ENCODE measurements at places on chromosomes 11 and 22.
A peak's percentile ranks its signal among the peaks of the same experiment; 100 is the strongest.

DNA sequence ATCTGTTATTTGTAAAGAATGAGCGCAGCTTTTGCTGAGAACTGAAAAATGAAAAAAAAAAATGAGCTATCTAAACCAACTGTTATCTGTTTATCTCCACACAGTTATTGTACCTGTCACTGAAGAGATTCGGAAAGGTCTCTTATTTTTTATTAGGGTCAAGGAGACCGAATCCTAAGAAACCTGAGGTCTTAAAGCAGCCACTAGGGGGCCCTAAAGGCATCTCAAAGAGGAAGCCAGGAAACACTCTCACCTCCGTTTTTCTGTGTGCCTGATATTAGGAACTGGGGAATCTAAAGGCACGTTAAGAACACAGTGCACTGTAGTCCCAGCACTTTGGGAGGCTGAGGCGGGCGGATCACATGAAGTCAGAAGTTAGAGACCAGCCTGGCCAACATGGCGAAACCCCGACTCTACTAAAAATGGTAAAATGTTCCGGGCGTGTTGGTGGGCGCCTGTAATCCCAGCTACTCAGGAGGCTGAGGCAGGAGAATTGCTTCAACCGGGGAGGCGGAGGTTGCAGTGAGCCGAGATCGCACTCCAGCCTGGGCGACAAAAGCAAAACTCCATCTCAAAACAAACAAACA lies 3.5 kb upstream of the LARGE1 start:
- DNase-seq = peak; percentile 50

GRCh38 chr22:37273126-37273845 lies 9.0 kb upstream of the CYTH4 start:
- no peak for DNase-seq

DNA sequence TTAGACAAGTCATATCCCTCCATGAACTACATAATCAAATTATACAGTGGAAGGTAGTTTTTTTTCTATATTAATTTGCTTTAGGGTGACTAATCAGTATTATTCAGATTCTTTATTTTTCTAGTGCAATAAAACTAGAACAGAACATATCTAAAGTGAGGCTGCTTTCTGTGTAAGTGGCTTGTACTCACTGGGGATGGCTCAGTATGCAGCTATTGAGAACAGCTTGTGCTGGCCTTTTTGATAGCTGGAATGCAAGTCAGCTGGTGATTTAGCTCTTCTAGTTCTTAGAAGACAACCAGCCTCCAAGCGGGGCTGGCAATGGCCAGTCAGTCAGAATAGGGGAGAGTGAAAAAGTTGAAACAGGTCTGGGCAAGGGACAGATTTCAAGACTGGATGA lies 119.4 kb downstream of the BLID start:
- no peak for DNase-seq

- no peak for DNase-seq
Observed at GRCh38 chr11:118918686-118919280, 6.9 kb downstream of the BCL9L start.

GRCh38 chr22:29116397-29117123 lies 43.7 kb downstream of the KREMEN1 start:
- DNase-seq = no peak

DNA sequence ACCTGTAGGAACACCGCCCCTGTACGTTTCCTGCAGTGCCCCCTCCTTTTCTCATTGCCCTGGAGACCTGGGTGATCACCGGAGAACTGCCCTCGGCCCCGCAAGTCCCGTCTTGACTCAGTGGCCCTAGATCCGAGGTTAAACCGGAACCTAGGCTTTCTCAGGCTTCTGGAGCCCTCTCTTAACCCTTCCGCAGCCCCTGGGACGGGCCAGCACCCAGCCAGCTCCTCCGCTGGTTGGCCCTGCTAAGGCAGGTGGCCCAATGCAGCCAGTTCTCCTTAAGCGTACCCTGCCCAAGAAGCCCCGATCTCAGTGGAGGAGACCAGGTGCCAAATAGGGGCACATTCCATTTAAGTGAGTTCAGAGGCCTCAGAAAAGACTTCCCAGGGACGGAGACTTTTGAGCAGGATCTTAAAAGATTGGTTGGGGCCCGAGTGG lies 776 bp downstream of the NLRX1 start:
- DNase-seq = peak; percentile 6

DNA sequence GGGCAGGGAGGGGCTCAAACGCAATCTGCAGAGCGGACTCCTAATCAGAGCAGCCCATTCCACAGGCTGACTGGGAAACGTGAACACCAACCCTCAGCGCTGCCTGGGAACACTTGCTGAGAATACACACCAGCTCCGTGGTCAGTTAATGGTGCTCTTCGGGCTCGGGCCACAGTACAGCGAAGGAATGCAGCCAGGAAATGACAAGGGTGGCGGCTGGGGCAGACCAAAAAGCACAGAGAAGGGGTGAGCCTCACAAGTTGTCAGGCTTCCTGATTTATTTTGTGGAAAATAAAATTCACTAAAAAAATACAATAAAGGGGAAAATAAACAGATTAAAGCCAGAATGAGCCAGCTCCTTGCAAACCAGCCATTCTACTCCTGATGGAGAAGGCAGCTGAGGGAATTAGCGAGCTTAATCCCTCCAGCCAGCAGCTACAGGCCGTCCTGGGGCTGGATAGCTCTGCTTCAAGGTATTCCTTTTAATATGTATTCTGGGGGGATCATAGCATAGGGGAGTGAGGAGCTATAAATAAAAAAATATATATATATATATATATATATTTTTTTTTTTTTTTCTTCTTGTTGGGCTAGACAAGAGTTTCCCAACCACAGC lies 165.5 kb upstream of the NTM start:
- no peak for DNase-seq

GRCh38 chr11:114440121-114440860 lies 1.0 kb downstream of the REXO2 start:
- DNase-seq = no peak

- DNase-seq = no peak
Observed at GRCh38 chr22:17101475-17102296, 16.9 kb downstream of the IL17RA start.

- no peak for DNase-seq
Observed at GRCh38 chr11:44351898-44352498, 42.1 kb upstream of the ALX4 start.

- DNase-seq = no peak
Observed at GRCh38 chr11:60513496-60514460, 1.4 kb upstream of the MS4A13 start.

- no peak for DNase-seq
Observed at GRCh38 chr11:48210052-48210451, 6.6 kb upstream of the OR4B1 start.

- DNase-seq = no peak
Observed at GRCh38 chr11:10618490-10618889, 50.0 kb upstream of the LYVE1 start.

GRCh38 chr11:93256623-93257022 lies 58.8 kb upstream of the SLC36A4 start:
- no peak for DNase-seq

DNA sequence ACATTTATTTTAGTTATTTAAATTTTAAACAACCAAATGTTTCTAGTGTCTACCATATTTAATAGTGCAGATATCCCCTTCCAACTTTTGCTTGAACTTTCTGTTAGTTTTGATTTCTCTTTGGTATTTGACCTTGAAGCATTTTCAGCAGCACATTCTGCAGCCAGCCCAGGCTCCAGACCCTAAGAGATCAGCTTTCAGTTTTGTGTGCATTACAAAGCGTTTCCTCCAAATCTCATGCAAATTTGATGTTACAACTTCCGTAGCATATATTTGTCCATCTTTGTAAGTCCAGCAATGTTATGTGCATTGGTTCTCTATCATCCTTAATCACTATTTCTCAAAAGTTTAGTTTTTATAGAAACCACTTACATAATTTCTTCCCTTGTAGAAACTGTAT lies 14.6 kb upstream of the SERGEF start:
- no peak for DNase-seq

DNA sequence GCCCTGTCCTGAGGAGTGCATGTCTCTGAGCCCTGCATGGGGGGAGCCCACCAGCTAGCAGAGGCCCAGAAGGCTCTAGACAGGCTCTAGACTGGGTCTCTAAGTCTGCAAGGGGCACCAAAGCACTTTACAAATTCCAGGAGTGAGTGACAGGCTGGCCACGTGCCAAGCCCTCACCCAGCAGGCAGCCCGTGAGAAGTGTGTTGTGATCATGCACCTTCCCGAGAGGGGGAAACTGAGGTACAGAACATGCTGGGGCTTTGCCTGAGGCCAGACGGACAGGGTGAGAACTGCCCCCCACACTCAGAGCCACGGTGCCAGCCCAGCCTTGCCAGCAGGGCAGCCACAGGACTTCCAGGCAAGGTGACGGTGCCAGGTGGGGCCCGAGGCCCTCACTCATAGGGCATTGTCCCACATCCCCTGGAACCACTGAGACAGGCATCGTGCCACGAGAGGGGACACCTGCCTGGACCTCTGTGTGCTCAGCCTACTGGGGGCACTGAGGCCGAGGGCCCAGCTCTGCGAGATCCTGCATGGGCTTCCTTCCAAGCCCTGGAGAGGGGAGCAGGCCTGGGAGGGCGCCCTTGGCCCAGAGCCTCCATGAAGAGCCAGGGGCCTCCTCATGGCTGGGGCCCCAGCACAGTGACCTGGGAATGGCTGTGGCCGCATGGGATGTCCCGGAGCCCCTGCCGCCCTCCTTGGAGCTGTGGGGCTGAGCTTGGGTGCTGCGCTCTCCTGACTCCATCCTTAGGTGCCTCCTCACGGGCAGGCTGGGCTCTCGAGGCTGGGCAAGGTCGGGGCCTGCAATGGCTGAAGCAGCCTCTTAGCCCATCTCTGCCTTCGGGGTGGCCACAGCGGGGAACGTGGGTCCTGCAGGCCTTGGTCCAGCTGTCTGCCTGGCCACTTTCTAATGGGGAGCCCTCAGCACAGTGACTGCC lies 121.5 kb downstream of the KCNQ1OT1 start:
- no peak for DNase-seq

DNA sequence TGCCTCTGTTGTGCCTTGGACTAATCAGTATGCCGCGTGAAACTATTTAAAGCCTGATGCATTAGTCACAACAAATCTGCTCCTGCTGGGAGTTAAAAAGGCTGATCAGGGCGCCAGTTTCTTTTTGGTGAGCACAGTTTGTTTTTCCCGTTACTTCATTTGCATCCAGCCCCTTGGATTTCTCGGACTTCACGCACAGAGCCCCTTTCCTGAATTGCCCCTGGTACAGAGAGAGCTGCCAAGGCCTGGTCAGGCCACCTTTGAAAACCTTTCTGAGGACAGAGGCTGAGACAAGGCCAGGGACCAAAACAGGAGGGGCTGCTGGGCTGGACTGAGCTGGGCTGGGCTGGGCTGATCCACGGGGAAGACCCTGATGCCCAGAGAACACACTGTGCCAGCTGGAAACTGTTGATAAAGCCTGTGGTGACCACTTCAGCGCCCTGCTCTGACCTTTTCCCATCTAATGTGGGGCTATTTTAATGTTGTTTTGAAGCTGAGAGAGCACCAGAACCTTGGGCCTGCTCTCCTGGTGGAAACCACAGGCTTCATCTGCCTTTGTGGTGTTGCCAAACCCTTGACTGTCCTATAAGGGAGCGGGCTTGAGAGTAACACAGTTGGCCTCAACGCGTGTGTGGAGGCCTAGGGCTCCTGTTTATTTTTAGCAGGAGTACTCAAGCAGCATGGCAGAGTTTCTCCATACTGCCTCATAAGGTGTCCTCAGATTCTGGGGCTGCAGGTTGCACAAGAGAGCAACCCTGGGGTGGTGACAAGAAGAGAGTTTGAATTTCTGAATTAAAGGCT lies 44.2 kb downstream of the NAV2 start:
- DNase-seq = no peak

- no peak for DNase-seq
Observed at GRCh38 chr11:110856996-110857812, 145.0 kb upstream of the ARHGAP20 start.

GRCh38 chr11:13984616-13985450 lies 22.3 kb downstream of the SPON1 start:
- no peak for DNase-seq

GRCh38 chr11:102615894-102616432 lies 9.2 kb downstream of the MMP20 start:
- no peak for DNase-seq

- no peak for DNase-seq
Observed at GRCh38 chr11:71423181-71423790, 24.9 kb downstream of the DHCR7 start.

DNA sequence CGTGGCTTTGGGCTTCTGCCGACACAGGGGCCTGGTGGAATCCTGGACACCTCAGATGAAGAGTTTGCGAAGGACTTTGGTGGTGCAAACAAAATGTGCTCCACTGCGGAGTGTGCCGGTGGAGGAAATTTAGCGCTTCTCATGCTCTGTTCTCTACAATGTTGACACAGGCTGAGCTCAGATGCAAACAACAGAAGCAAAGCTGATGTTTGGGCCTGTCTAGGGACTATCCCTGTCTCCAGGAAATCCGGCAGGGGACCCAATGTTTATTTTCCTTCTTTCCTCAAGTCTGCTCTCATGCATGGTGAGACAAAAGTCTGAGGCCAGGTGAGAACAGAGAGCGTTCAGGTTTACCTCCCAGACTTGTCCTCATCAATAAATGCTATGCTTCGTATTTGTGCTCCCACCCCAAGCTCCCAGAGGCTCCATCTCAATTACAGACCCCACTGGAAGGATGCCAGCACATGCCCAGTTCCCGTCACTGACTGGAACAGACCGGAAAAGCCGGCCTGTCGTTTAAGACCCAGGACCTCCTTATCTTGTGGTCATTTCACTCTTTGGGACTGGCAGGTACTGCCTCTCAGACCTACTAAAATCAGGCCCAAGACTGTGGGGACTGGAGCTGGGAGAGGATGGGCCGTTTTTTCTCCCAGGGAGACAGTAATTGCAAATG lies 105.7 kb upstream of the B3GAT1 start:
- DNase-seq = no peak

- DNase-seq = no peak
Observed at GRCh38 chr22:20199413-20199842, 48.6 kb upstream of the CCDC188 start.

DNA sequence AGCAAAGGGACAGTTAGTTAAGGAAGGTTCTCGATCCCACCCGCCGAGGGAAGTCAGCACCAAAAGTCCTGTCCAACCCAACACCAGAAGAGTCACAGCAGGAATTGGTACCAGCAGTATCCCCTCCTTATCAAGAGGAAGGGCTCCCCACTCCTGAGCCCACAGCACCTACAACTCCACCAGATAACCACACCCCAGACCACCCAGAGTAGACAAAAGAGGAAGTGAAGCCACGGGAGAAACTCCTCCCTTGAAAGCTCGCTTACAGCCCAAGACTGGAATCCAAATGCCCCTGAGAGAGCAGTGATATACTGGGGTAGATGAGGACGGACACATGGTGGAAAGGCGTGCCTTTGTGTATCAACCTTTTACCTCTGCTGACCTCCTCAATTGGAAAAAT lies 7.3 kb upstream of the CD5 start:
- no peak for DNase-seq
